ENCODE measurements at places on chromosomes 7 and 10.
A peak's percentile ranks its signal among the peaks of the same experiment; 100 is the strongest.

DNA sequence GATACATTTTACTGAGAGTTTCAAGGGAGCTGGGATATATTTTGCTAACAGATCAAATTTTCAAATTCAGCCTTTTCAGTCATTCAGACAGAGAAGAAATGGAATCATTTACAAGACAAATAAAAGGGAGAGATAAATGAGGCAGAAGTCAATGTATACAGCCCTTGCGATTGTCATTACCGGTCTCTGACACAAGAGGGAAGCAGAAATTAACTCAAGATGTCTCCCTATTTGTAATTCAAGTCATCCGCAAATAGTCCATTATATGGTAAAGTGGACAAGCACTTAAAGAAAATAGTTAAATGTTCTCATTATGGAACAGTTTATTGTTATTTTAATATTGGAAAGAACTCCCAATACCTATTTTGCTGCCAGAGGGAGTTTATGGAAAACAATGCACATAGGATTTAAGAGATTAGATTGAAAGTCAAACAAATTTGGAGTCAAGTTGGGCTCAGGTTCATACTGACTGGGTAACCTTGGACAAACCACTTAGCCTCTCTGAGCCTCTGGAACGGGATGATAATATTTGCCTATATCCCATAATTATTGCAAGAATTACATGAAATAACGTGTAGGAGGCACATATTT is 89.3 kb upstream of the PRKCQ start:
- peak; percentile 53 for DNase-seq

DNA sequence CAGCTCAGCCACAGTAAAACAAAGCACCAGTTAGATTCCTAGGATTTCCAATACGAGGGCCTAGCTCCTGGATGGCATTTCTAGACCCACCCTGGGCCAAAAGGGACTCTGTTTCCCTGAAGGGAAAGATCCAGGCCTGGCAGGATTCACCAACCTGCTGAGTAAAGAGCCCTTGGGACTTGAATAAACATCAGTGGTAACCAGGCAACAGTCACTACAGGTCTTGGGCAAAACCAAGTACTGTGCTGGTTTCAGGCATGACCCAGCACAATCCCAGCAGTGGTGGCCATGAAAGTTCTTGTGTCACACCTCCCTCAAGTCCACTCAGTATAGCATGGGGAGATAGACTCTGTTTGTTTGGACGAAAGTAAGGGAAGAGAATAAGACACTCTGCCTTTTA is 31.0 kb upstream of the STARD3NL start:
- DNase-seq: no peak

- no peak for DNase-seq
Measured at GRCh38 chr7:52500841-52501240, 534.6 kb upstream of the POM121L12 start.

- no peak for DNase-seq
Measured at GRCh38 chr10:89095701-89096391, 105.2 kb downstream of the FAS start.

DNA sequence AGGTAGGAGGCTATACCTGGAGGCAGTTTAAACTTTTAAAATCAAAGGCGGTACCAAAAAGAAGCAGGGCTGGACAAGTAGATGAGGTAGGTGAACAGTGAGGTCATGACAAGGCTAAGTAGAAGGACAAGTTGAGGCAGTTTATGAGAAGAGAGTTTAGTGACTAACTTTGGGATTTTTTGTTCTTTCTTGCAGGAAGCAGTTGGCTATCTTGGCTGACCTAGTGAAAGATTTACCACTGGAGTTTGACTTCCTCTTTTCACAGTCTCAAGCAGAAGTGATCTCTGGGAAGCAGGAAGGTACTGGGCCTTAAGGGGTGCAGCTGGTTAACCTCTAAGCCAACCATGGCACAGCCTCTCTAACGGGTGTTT is 26.3 kb downstream of the ENTPD7 start:
- DNase-seq: peak; percentile 90

- no peak for DNase-seq
Measured at GRCh38 chr7:150335108-150335773, 6.2 kb downstream of the RARRES2 start.

- no peak for DNase-seq
Measured at GRCh38 chr10:21724020-21724589, 190.1 kb downstream of the MLLT10 start.

DNA sequence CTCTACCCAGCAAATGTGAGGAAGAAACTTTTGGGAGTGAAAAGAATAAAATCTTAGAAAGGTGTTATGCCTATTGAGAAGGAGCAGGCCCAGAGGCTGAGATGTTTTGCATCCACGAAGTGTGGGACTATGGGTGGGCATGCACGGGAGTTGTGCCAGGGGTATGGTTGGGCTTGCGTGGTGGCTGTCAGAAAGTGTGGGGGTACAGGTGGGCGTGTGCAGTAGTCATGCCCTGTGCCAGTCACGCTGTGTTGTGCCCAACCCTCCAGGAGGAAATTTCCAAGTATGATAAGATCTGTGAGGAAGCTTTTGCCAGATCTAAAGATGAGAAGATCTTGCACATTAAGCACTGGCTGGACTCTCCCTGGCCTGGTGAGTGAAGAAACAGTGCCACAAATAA is 52.9 kb upstream of the ZMIZ2 start:
- no peak for DNase-seq

GRCh38 chr7:76513817-76514799 is 3.8 kb downstream of the UPK3B start:
- DNase-seq: no peak

GRCh38 chr7:75835688-75836285 is 22.2 kb upstream of the CCL24 start:
- no peak for DNase-seq

Measured in suppressor macrophage treated with lipopolysaccharide for 4 hours (primary cell).